ENCODE measurements at places on chromosomes 11 and 22.

GRCh38 chr11:75924966-75925784 is 110.2 kb downstream of the UVRAG start:
- DNase-seq, result no peak

DNA sequence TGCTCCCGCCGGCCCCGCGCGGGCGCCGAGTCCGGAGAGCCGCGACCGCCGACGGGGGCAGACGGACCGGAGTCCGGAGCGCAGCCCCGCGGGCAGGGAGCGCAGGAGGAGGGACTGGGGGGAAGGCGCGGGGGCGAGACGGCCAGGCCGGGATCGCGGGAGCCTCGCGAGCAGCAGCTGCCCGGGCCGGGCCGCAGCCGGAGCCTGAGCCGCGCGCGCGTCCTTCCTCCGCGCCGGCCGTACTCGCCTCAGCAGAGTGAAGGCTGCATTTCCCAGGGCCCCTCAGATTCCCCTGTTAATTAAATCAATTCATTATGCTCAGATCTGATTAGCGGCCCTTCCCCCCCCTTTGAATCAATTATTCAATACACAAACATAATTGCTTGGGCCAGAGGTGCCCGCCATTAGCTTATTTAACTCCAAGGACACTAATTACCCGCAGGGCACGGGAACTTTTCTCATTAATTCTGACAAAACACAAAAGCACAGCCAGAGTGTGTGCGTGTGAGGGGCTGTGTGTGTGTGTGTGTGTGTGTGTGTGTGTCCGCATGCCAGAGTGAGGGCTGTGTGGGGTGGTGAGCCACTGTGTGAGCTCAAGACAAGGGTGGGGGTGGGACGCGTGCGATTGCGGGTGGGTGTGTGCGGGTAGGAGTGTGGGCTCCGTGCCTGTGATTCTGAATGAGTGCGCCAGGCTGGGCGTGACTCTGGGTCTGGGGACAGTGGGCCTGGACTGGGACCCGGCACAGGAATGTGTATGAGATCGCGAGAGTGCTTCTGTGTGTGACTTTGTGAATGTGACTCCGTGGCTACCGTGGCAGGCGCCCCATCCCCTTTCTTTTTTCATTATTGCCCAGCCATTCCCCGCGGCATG is 5.1 kb upstream of the LMO1 start:
- no peak for DNase-seq

DNA sequence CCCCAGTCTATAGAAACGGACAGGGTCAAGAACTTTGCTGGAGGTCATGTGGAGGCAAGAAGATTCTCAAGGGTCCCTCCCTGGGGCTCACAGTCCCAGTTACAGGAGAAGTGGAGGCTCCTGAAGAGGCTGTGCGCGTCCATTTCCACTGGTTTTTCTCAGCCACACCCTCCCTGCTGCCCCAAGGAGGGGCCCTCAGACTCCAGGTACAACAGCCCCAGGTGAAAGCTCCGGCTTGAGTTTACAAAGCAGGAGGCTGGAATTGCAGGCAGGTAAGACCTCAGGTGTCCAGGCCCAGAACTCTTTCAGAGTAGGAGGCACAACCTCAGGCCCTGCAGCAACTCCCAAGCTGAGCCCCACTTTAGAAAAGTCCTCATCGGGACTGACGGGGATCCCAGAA is 3.1 kb downstream of the SHANK2 start:
- no peak for DNase-seq

DNA sequence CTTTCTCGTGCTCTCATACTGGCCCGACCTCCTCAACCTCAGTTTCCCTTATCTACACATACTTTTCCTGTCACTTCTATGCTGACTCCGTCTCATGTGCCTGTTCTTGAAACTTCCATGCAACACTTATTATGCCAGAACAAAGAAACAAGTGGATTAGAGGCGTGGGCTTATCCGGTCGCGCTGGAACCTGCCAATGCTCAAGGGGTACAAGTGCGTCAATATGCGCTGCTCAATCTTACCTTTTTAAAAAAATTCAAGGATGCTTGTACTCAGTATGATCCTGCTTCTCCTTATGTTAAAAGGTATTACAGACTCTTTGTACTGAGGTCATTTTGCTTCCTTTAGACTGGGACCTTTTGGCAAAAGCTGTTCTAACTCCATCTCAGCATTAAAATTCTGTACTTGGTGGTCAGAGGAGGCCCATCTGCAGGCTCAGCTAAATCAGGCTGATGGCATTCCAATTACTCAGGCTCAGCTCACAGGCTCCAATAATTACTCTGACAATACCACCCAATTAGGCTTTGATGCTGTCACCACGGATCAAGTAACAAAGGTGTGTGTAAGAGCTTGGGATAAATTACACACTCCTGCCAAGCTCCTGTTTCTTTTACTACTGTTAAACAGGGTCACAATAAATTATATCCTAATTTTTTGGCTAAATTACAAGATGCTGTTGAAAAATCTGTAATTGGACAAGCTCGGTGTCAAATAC is 26.3 kb upstream of the ALDH3B2 start:
- no peak for DNase-seq

DNA sequence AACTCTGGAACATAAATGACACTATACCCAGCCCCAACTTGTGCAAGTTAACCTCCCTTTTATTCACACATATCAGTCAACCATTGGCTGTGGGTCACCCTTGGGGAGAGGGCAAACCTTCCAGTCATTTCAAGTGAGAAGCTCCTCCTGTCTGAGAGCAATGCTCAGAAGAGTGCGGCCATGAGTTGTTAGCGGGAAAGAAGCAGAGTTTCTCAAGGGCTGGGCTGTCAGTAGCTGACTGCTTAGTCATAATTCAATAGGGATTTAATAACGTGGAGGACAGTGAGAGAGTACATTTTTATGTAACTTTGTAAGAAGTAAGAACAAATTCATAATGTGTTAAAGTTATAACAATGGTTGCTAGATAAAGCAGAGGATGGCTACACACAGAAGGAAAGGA is 5.1 kb downstream of the PATE2 start:
- no peak for DNase-seq

DNA sequence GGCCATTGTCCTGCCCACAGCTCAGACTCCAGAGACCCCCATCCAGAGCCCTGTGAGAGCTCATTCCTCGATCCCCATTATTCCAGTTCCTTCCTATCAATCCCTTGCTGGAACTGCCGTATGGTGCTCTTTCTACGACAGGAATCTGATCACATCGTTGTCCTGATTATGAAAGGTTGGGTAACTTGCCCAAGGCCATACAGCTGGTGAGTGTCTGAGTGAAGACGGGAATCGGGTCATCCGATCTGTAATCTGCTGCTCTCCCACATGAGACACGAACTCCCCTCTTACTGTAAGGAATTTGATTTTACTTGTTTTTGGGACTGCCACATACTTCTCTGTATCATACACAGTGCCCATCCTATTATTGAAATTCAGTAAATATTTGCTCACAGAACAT is 149.1 kb downstream of the OPCML start:
- no peak for DNase-seq

DNA sequence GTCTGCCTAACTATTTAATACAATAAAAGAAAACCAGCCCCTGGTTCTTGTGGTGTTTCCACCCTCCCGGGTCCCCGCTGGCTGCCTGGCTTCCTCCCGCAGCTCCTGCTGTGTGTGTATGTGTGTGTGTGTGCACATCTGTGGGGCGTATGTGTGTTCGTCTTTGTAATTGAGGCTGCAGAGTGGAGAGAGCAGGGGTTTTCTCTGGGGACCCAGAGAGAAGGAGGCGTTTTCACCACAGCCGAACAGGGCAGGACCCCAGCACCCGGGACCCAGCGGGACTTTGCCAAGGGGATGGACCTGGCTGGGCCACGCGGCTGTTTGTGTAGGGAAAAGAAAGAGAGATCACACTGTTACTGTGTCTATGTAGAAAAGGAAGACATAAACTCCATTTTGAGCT is 42.7 kb downstream of the IGLL1 start:
- no peak for DNase-seq

DNA sequence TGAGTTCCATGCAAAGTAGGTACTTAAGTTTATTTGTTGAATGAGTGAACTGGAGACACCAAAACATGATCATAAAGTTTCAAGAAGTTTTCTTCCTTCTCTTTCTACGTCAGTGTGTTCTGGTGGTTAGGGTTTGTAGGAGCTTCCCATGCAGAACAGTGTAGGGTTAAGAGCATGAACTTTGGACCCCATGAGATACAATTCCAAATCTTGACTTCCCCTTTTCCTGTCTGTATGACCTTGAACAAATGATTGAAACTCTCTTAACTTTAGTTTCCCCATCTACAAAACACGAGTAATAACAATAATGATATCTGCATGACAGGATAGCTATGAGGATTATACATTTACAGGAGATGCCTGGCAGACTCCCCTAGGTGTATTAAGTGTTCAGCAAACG is 41.0 kb upstream of the TENM4 start:
- DNase-seq, result no peak

GRCh38 chr11:17445240-17445795 is 31.3 kb downstream of the ABCC8 start:
- no peak for DNase-seq

DNA sequence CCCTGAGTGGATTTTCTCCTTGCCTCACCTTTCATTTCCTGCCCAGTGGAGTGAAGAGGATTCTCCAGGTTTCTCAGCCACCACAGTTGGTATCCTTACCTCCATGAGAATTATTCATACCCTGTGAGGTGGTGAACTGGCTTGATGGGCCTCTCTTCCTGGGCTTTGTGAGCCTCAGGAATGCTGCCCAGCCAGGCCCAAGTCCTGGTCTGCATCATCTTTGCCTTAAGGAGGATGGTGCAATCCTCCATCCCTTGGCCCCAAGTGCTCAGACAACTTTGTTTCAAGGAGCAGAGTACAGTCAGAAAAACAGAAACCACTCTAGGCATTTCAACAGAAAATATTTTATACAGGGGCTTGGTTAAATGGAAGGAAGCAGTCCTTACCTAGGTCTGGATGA is 114.2 kb upstream of the CADM1 start:
- no peak for DNase-seq

GRCh38 chr22:25702040-25702439 is 39.9 kb upstream of the MYO18B start:
- DNase-seq, result no peak

- no peak for DNase-seq
Measured at GRCh38 chr11:97905671-97906070, 1115.1 kb upstream of the CNTN5 start.

DNA sequence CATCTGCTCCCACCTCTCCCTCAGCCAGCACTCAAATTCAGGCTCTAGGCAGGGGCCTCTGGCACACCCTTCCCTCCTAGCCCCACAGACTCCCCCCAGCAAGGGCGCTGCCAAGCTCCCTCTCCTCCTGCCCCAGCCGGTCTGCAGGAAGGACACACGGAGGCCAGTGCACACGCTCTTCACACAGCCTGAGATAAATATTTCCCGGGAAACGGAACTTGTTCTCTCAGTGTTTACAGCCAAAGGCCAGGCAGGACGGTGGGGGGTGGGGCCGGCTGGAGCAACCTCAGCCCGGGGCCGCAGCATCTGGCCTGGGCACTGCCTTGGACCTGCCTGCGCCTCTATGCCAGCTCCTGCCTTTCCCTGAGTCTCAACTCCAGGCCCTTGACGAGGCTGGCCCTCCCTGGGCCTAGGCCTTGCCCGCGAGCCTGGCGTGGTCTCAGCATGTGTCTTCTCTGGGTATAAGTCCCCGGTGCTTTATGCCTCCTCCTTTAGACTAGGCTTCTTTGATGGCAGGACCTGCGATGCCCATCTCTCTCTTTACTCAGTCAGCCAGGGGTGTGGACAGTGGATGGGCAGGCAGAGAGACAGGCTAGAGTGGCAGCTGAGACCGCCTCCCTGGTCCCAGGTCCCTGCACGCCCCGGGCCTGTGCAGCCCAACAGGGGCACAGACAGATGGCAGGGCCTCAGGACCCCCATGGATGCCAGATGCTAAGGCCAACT is 48.4 kb downstream of the PDE2A start:
- no peak for DNase-seq

DNA sequence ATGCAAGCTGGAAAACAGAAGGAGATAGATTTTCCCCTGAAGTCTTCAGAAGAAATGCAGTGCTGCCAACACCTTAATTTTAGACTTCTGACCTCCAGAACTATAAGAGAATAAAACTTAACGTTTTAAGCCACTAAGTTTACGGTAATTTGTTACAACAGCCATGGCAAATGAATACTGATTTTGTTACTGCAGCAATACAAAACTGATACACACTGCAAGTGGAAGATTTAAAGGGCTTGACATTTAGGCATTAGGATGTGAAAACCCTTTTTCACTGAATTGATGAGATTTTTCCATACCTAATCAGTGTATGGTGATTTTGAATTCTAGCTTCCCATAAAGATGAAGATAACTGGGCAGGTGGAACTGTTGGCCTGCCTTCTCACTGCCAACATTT is 22.1 kb upstream of the LMO2 start:
- no peak for DNase-seq
